ENCODE measurements at places on chromosomes 7 and 10.

DNA sequence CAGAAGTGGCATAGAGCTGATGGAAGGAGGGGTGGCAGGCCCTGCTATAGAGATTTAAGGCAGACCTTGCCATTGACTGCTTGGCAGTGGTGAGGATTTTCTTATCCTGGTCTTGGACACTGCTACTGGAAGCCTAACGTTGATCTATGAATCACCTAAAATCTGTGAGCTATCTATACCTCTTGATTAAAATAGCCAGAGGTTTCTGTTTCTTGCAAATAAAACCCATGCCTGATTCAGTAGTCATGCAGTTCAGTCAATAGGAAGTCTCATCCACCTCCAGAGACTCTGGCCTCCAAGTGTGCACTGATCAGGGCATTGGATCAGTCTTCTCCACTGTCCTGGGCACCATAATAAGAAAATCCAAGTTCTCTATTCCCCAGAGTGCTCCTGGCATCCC is 286.5 kb downstream of the PTEN start:
- DNase-seq: no peak

GRCh38 chr7:74047804-74048380 is 19.9 kb downstream of the ELN start:
- no peak for DNase-seq

GRCh38 chr7:50806143-50806542 is 23.4 kb upstream of the GRB10 start:
- DNase-seq: no peak

GRCh38 chr10:69838853-69839252 is 37.1 kb downstream of the COL13A1 start:
- no peak for DNase-seq

DNA sequence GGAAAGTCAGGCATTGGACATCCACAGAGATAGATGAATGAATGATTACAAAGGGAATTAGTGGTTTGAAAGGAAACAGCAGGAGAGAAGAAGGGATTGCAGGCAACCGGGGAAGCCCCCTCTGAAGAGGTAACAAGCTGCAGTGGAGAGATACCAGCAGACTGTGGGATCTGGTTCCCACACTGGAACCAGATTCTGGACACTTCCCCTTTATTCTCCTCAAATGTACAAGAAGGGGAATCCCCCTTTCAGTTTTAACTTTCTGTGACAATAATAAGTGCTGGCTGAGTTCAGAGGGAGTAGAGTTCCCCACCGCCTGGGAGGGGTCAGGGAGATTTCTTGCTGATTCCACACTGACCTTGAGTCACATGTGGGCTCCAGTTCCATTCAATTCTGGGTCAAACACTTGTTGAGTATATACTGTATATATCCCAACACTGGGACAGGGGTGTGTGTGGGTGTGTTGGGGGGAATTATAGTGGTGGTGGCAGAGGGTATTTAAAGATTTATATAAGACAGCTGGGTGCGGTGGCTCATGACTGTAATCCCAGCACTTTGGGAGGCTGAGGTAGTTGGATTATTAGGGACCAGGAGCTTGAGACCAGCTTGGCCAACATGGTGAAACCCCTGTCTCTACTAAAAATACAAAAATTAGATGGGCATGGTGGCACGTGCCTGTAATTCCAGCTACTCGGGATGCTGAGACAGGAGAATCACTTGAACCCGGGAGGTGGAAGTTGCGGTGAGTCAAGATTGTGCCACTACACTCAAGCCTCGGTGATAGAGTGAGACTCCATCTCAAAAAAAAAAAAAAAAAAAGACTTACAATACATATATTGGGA is 16.5 kb upstream of the DDIT4 start:
- DNase-seq: no peak

- no peak for DNase-seq
These were observed 72.2 kb downstream of the CH25H start for GRCh38 chr10:89134963-89135362.

GRCh38 chr10:4684434-4684833 is 141.6 kb upstream of the AKR1E2 start:
- DNase-seq: no peak

- DNase-seq: no peak
These were observed 3.9 kb downstream of the DCLRE1A start for GRCh38 chr10:113849946-113850345.

DNA sequence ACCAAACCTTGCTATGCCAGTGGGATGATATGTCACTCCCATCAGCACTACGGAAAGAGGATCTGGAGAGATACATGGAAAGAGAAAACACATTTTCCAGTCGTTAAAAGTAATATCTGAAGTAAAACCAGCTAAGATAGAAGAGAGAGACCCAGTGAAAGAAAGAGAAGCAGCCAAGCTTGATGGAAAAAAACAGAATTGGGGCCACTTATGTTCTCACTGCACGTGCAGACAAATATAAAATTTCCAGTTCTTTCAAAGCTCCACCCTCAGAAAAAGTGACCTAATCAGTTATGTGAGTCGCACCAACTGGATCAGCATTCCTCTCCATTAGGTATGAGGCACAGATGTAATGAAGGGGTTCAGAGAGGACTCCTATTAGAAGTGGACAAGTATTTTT is 266.1 kb downstream of the MTERF1 start:
- no peak for DNase-seq

DNA sequence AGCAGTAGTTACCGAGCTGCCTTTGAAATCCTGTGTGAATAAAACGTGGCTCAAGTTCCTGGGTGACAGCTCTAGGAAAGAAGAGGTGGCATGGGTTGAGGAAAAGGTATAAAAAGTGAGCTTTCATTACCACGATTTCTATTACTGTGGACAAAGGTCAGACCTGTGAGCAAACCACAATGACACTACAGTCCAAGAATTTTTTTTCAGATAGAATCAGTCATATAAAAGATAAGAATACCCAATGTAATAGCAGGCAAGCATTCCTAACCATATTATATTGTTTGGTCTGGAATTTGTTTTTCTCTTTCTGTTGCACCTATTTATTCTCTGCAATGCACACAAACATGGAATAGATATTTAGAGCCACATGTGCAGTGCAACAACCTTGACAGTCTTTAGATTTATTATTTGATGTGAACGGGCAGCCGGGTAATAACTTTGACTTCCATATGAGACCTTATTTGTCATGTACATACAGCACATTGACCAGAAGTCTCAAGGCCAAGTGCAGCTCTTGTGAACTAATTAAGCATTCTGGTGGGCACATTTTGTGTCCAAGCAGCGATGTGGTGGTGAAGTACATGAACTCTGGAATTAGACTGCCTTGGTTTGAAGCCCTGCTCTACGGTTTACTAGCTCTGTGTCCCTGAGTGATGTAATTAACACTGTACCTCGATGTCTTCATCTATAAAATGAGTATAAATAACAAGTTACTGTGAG is 156.8 kb downstream of the NRCAM start:
- no peak for DNase-seq

- no peak for DNase-seq
These were observed 23.3 kb downstream of the SLC13A4 start for GRCh38 chr7:135704698-135705097.

DNA sequence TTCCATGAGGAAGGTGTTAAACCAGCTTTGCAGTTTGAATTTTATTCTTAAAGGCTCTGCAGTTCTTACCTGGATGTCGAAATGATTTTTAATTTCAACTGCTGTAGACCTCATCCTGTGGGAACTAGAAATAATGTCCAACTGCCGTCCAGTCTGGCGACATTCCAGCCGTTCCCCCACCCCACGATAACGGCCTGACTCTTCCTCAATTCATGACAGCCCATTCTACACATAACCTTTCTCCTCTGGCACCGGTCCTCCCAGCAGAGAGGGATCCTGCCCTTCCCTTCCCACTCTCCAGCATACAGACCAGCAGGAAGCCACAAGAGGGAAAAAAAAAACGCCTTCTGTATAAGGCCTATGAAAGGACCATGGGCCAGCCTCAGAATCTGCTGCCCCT is 51.8 kb upstream of the PRR15 start:
- no peak for DNase-seq

- no peak for DNase-seq
These were observed 60.6 kb upstream of the ANTXRL start for GRCh38 chr10:46226232-46226631.

DNA sequence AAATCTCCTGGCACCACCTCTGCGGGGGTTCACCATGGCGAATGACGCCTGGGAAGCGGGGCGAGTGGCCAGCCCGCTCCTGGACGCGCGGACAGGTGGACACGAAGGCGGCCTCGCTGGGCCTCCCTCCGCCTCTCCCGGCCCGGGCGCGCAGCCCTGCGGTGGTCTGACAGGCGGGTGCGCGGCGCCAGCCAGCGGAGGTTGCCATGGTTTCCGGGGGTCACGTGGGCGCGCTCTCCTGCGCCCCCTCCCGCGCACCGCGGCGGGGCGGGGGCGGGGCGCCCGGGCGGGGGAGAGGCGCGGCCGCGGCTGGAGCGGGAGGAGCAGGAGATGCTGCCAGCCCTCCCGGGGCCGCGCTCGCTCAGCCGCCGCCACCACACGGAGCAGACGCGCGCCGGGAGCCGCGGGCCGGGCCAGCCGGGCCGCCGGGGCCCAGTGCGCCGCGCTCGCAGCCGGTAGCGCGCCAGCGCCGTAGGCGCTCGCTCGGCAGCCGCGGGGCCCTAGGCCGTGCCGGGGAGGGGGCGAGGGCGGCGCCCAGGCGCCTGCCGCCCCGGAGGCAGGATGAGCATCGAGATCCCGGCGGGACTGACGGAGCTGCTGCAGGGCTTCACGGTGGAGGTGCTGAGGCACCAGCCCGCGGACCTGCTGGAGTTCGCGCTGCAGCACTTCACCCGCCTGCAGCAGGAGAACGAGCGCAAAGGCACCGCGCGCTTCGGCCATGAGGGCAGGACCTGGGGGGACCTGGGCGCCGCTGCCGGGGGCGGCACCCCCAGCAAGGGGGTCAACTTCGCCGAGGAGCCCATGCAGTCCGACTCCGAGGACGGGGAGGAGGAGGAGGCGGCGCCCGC is at the start of gene PRKAR2B:
Gene PRKAR2B, plus strand, starts transcription at position 359 of the 848 bp plus-strand sequence. Its CDS starts 203 bp downstream, at position 562.
- peak; percentile 59 for DNase-seq

DNA sequence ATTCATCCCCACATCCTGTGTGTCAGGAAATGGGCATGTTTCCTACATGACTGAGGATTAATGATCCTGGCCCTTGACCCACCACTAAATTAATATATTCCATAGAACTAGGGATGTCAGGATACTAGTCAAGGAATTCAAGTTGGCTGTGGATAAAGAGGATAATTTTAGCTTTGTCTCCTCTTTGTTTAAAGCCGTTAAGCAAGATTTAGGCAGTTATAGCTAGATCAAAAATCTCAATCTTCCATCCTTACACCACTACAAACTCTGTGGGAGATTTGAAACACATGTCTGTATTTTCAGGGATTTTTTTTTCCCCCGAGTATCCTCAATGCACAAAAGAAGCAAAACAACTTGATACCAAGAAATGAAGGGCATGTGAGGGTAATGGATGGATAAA is 417.1 kb downstream of the MAGI2 start:
- no peak for DNase-seq

DNA sequence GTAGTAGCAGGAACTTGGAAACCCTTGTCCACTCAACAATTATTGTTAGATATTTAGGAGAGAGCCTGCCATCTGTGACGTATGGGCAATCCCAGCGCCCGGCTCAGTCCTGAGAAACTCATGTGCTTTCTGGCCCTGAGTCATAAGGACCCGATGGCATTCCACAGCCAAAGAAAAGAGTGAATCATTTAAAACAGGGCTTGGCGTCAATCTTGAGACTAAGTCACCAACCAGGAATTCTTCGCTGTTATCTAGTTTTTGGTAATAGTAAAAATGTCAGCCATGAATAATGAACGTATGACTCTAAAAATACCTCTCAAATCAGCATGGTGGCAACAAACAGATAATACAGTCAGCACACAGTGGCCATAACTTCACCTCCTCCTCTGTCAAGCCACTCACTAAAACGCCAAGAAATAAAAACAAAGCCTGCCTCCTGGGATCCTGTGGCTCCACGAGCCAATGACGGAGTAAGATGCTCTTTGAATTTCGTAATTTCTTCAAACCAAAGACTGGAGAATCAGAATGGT is 140.8 kb downstream of the ADAM12 start:
- DNase-seq: no peak

DNA sequence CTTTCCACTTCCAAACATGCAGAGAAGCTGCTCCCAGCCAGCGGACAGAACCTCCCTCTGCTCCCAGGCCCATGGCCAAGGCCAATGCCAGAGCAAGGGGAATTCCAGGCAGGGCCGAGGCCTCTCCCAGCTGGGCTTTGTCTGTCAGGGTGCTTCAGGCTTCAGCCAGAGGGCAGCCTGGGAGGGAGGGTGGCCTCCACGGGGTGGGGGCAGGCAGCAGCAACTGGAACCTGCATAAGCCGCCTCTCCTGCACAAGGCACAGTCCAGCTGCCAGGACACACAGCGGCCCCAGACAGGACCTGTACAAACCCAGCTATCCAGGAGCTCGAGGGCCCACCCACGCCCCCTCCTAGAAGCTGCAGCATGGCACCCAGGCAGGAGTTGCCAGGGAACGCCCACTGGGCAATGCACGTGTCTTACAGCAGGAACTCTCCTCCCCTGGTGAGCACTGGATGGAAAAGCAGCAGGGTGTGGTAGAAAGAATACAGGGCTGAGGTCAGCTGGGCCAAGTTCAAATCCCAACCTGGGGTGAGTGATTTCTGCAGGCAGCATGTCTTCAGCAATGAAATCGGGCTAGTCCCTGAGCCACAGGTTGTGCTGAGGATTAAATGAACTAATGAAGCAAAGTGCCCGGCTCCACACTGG is 7.6 kb downstream of the FAM53B start:
- no peak for DNase-seq

DNA sequence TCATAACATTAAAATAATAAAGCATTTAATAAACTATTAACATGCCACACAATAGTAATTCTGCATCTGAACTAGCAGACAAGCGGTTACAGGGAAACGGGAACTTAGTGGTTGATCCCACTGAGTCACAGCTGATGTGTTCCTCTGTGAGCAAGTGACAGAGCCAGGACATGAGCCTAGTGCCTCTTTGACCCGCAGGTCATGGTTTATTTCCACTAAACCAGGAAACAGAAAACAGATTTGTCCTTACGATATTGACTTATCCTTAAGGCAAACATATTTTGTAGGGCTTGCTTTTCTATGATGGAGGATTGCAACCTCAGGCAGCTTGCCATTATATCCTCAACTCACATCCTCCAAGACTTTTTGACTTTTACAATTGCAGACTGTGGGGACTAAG is 987.3 kb downstream of the CCSER2 start:
- DNase-seq: no peak

DNA sequence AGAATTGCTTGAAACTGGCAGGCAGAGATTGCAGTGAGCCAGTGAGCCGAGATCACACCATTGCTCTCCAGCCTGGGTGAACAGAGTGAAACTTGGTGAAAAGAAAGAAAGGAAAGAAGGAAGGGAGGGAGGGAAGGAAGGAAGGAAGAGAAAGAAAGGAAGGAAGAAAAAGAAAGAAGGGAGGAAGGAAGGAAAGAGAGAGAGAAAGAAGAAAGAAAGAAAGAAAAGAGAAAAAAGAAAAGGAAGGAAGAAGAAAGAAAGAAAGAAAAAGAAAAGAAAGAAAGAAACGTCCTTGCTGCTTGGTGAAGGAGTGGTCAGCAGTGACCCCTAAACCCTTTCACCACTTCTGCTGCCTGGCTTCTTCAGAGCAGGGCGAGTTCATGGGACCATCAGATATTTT is 147.1 kb upstream of the MYO3A start:
- no peak for DNase-seq

GRCh38 chr10:113020838-113021237 is 70.8 kb downstream of the TCF7L2 start:
- no peak for DNase-seq
